Skeletal muscle cell (primary cell): ENCODE measurements at places on chromosomes 11 and 22.

GRCh38 chr11:84165139-84165538 is 879.0 kb upstream of the CCDC90B start:
- no peak for DNase-seq

GRCh38 chr22:40499209-40499623 is 128.8 kb downstream of the SGSM3 start:
- peak; percentile 95 for DNase-seq

GRCh38 chr11:61598886-61599868 is 18.3 kb upstream of the SYT7 start:
- no peak for DNase-seq

DNA sequence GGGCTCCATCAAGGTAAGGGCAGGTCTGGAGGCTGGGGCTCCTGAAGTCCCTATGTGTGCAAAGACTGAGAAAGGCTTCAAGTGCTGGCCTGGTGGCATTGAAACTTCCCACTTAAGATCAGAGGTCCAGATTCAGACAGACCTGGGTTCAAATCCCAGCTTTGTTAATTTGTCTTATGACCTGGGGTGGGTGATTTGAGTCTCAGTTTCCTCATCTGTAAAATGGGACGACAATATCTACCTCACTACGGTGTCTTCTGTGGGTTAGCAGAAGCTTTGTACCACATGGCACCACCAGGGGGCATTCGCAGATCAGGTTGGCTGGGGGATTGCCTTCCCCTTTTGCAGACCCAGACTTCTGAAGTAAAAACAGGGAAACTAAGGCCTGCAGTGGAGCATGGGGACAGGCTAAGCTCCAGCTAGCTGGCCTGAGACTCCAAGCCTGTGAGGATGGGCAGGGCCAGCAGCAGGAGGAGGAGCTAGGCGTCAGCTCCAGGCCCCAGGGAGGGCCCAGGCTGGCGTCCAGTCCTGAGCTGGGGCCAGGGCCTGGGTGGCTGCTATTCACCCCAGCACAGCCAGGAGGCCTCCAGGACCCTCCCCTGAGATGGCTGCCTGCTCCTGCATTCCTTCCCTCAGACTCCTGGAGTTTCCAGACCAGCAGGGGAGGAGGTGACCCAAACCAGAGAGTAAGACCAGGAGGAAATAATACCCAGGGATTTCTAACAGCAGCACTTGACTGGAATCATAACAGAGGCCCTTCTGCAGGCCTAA is 1.5 kb downstream of the CASTOR1 start:
- DNase-seq = peak; percentile 79

- DNase-seq = peak; percentile 4
These were observed 1082.0 kb upstream of the CNTN5 start for GRCh38 chr11:97938789-97939188.

DNA sequence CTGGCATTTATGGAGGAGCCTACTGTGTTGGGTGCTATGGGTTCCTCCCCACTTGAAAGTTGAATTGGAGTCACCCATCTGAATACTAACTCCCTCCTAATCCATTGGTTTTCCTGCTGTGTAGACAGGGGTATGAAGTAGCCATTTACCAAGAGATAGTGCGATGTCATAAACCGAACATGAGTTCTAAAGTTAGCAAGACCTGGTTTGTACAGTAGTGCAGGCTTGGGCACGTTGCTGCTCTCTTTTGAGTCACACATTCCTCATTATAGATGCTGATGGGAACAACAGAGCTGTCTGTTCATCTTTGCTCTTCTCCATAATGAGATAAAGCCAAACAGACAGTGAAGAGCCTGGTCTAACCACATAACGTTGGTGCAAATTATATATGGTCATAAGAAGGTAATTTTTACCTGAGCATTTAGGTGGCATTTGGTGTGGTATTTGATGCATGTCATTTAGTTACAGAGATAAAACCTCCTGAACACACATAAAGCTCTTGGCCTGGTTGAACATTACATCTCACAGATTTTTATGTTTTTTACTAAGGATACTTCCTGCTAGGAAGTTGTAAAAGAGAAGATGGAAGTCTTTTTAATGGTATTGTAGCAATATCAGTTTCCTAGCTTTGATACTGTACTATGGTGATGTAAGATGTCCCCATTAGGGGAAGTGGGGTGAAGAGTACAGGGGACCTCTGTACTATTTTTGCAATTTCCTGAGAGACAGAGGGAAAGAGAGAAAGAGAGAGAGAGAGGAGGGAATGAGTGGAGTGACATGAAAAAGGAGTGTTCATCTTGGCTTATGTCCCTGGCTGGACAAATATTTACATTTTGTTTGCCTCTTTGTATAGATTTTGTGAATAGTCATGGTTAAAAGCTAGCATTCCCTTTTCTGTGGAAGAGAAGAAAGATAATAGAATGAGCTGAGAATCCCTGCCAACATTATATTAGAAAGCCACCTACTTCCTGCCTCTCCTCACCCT is 27.9 kb downstream of the GRAP2 start:
- DNase-seq = no peak

- no peak for DNase-seq
These were observed 621.5 kb upstream of the LUZP2 start for GRCh38 chr11:23875176-23875850.

- DNase-seq = no peak
These were observed 16.7 kb downstream of the TMEM121B start for GRCh38 chr22:17104336-17104935.

DNA sequence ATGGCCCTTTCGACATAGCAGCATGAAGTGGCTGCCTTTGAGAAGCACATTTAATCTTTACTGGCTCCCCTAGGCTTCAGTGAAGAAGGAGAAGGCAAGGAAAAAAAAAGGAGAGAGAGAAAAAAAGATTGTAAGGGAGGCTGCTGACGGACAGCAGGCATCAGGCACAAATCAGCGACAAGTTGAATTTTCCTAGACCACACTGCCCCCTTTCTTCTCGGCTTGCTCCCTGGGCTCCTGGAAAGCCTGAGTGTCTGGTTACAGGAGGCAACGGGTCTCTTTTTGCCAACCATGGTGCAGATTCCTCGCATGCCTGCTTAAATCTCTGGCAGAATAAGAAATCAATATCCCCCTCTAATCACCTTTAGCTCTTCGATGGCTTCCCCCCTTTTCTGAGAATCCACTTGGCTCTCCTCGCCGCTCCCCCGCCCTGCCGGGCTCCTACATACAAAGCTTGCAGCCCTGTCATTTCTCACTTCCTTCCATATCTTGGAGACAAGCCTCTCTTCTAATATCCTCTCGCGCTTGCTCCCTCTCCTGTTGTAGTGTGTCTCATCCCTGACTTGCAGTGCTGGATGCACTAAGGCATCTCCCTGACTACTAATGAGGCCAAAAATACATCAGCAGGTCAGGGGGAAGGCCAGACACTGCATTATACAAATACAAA is 14.3 kb downstream of the BLID start:
- DNase-seq = peak; percentile 74

GRCh38 chr22:26937213-26937612 is 279.8 kb downstream of the MIAT start:
- no peak for DNase-seq

DNA sequence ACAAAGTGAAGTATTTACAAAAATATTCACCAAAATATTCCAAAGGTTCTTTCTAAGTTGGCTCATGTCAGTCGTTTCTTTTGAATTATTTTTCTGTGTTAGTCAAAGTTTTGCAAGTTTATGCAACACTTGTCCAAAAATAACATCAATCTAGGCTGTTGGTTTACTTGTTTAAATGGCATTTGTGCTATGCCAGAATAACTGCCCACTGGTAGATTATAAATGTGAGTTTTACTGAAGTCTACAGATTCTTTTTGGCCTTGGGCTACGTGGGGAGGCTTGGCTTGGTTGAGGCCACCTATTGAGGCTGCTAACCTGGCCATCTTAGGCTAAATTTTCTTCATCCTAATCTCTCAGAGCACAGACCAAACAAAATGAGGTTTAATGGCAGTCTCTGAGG is 1091.9 kb upstream of the RAG2 start:
- no peak for DNase-seq

- no peak for DNase-seq
These were observed at the start of gene SH3BP1 for GRCh38 chr22:37639070-37639760. SH3BP1 (plus strand) TSS chr22:37639669; CDS start chr22:37639788, 119 bp downstream.

- DNase-seq = no peak
These were observed 10.4 kb upstream of the TCF20 start for GRCh38 chr22:42280836-42281235.

DNA sequence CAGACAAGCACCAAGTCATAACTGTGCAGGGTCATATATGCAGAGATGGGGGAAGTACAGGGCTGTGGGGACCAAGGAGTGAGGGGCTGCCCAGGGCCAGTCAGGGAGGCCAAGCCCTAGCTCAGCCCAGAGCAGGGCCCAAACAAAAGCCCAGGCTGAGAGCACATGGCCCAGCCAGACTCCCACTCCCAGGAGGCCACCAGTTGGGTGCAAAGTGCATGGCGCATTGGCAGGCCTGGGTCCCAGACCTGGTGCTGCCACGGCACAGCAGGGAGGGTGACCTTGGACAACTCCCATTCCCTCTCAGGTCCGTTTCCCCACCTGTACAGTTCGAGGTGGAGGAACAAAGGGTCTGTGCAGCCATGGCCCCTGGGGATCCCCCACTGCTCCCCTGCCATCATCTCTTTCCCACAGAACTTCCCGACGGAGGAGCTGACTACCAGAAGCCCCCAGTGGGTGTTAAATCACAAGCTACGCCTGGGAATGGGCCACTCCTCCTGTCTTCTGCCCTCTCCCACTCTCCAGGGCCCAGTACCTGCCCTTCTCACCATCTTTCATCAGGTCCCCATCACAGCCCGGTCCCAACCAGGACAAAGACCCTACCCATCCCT is 608 bp downstream of the NIPSNAP1 start:
- DNase-seq = no peak

GRCh38 chr22:38413085-38414008 is 41.7 kb downstream of the KCNJ4 start:
- no peak for DNase-seq

DNA sequence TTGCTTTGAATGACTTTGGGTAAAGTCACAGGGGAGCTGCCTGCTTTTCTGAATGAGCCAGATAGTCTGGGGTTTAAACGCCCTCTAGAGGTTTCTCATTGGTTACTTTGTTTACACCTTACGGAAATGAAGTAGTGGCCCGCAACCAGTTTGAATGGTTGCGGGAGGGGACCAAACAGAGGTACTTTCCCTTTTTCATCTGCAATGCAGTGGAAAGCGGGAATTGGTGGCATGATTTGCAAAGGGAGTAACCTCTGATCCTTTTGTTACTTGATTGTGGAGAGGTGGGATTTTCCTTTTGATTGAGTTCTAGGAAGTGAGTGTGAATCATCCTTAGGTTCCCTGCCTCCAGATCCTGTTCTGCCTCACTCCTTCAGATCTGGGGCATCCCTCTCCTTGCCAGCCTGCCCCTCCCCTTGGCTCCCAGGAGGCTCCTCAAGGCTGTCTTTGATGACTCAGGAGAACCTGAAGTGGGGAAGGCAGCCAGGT is 15.9 kb upstream of the GLYATL1 start:
- no peak for DNase-seq

DNA sequence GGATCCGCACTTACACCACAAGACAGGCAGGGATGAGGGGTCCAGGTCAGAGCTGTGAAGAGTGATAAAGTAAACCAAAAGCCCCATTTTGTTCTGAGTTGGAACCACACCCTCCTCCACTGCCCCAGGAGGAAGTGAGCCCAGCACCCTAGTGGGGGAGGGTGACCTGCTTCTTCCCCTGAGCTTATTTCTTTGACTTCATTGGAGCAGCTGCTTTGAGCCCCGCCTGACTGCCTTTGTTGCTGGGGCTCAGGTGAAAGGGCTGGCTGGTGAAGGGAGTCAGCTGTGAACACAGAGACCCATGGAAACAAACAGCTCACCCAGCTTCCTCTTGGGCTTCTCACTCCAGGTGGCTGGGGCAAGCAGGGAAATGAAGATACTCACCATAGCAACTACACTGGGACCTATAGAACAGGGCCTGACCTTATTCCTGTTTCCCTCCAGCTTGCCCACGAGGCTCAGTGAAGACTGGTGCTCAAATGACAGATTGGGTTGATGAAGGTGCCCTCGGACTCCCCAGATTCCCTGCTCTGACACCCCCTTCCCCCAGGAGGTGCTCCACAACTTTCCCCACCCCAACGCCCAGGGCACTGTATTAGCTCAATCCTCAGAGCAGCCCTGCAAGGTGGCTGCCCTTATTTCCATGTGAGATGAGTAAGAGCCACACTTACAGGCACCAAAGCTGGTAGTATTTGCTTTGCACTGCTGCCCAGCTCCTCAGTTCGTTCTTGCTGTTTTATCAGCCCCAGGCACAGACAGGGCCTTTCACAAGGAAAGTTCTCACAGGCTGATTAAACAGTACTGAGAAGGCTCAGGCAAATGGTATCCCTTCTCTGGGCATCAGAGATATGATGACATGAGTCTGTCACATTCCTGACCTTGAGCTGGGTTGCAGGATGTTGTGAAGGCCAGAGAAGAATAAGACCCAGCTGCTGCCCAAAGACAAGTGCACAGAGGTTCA is 2.4 kb downstream of the UCP2 start:
- no peak for DNase-seq

DNA sequence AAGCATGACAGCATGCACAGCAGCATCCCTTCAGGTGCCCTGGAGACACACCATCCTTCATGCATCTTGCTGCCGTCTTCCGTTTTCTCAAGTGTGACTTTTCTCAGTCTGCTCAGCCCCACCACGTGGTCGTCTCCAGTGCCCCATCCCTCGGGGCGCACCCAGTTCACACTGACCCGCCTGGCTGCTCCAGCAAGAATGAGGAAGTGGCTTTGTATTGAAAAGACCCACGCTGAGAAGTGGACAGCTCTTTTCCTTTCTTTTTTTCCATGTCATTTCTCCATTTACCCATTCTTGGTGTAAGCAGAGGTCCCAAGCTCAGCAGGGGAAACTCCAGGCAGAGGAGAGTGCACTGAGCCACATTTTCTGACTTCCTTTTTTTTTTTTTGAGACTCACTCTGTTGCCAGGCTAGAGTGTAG is 14.5 kb downstream of the SERPINH1 start:
- no peak for DNase-seq

DNA sequence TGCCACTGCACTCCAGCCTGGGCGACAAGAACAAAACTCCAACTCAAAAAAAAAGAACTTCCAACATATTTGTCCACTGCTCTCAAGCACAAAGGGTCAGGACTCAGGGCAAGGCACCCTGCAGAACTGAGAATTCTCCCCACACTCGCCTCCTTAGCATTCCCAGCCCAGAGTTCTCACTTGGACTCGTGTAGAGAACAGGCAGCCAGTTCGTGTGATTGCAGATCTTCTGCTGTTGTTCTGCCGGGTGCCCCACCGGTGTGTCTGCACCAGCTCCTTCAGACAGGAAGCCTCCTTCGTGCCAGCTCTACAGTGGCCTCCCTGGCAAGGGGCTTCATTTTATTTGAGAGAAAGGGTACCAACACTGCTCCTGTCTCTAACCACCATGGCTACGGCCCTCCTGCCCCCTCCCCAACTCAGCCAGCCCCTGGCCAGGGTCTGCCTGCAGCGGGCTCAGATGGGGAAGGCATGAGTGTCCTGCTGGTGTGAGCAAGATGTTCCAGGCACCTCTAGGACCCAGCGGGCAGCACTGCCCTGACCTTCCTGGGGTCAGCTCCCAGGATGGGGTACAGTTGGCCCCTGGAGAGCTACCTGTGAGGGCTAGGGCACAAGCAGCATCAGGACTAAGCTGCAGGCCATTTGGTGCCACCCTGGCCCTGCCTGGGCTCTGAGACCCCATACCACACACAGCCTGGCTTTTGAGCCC is 19.5 kb upstream of the SCGB1A1 start:
- no peak for DNase-seq
